ENCODE measurements at places on chromosomes 11 and 22.

DNA sequence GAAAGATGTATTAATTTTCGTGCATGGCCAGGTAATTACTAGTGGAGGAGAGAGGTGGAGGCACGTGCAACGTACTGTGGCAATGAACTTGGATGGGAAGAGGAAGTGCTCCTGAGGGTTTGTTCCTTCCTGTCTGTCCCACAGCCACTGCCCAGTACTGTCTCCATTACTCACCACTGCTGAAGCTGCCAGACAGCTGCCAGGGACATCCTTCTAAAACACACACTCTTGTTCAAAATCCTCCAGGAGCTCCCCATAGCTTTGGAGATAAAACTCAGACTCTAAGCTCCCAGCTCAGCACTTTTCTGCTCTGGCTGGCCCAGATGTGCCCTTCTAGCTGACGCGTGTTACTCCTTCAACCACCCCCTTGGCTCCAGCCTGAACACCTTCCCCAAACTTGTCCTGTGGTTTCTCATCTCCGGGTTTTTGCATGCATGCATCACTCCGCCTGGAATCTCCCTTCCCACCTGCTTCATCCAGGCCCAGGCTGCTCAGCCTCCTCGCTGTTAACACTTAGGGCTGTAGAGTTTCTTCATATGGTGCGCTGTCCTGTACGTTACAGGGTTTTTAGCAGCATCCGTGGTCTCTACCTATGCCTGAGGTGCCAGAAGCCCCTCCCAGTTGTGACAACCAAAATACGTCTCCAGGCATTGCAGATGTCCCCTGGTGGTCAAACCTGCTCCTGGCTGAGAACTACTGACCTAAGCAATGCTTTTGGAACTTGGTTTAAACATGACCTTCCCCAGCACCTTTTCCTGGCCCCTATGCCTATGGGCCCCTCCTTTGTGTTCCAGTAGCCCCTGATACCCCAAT is 69.5 kb downstream of the C11orf91 start:
- no peak for DNase-seq

GRCh38 chr11:76791861-76792260 is 8.7 kb downstream of the TSKU start:
- DNase-seq = no peak

- no peak for DNase-seq
These were observed 28.3 kb downstream of the ACER3 start for GRCh38 chr11:76888989-76889388.

GRCh38 chr11:79857377-79858214 is 416.8 kb upstream of the TENM4 start:
- no peak for DNase-seq

DNA sequence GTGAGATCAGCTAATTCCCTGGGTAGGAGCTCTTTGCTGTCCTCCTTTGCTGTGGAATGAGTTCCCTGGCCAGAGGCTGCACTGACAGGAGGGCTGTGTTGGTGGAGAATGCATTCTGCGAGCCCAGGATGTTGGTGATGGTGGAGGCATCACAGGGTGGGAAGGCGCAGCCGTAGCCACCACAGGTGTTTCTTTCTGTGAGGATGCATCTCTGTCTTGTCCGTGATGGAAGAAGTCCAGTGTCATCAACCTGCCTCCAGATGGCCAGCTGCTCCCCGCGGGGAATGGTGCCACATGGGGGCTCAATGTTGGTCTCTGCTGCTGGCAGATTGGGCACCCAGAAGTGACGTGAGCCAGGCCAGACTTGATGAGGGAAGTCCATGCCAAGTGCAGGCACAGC is 972.1 kb downstream of the TBC1D22A start:
- DNase-seq = no peak

GRCh38 chr11:118223992-118224391 is 819 bp downstream of the JAML start:
- no peak for DNase-seq

GRCh38 chr11:121547574-121547973 is 94.8 kb upstream of the SORL1-AS1 start:
- DNase-seq = no peak

- no peak for DNase-seq
These were observed 13.8 kb upstream of the KAT5 start for GRCh38 chr11:65698205-65698604.

DNA sequence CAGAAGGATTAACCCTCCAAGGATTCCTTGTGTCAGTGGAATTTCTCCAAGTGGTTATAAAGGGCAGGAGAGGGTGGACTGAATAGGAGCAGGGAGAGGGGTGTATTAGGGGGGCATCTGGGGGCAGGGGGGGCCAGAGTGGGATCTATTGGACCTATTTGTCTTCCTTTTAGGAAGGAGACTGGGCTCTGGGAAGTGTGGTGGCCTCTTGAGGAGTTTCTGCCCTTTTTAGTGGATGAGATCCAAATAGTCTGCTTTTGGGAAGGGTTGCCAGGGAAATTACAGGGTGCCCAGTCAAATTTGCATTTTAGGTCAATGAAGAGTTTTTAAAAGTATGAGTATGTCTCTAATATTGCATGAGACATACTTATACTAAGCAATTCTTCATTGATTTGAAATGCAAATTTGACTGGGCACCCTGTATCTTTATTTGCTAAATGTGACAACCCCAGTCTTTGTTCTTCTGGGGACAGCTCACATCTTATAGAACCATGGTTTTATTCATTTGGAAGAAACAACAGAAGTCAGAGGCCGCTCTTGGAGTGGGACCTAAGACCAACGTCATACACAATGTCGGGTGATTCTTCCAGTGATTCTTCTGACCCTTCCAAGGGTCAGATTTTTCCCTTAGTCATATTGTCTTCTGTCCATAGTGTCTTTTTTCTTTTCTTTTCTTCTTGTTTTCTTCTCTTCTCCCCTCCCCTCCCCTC is 429 bp upstream of the SLC22A6 start:
- no peak for DNase-seq

DNA sequence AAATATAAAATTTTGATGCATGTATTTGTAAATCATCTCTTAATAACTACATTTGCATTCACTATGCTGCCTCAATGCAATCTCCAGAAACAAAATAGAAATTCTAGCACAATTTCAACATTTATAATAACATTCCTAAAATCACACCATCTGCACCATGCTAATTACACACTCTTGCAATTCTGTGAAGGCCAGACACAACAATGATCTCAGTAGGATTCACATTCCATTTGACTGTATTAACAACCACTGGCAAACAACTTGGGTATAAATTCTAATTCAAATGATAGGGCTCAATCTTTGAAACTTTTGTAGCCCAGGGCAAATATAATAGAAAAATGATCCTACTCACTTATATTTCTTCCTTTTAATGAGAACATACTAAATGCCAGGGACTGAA is 25.9 kb downstream of the RAB6A start:
- DNase-seq = no peak

DNA sequence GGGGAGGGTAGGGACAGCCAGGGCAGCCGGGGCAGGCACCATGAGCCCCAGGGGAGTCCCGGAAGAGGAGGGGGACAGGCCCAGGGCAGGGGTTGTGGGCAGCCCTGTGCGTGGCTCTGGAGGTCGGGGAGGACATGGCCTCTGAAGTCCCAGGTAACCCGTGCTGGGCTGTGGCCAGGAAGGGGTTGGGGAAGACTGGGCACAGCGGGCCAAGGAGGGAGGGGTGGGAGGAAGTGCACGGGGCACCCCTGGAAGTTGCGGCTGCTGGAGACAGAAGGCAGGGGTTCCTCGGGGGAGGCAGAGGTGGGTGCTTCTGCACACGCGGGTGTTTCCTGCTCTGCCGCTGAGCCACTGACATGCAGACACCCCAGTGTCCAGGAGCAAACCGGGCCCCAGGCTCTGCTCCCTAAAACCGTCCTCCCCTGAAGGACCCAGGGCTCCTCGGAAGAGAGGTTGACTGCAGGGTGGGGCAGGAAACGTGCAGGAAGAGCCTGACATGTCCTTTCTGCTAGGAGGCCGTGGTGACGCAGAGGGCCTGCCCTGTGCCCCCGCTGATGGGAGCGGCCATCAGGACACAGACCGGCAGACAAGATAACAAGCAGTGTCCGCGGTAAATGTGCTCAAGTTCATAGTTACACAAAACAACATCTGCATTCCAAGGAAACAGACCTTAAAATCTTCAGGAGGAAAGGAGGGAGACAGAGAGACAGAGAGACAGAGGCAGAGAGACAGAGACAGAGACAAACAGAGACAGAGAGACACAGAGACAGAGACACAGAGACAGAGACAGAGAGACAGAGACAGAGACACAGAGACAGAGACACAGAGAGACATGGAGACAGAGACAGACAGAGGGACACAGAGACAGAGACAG is 5.7 kb downstream of the TNNI2 start:
- DNase-seq = no peak

DNA sequence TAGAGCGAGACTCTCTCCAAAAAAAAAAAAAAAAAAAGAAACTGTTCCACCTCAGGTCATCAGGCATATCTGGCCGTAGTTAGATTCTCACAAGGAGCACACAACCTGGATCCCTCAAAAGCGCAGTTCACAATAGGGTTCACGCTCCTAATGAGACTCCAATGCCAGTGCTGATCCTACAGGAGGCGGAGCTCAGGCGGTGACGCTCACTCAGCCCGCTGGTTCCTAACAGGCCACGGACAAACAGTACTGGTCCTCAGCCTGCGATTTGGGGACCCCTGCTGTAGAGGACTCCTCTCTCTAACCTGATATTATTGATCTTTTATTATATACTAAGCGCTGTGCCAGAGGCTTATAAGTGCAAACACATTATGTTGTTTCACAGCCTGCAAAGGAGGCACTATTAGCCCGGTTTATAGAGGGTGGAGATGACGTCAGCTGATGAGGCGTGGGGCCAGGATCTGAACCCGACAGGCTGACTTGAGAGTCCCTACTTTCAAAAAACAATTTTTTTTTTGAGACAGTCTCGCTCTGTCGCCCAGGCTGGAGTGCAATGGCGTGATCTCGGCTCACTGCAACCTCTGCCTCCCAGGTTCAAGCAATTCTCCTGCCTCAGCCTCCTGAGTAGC is 4.9 kb upstream of the MAFF start:
- no peak for DNase-seq

GRCh38 chr11:28842716-28843115 is 734.5 kb downstream of the METTL15 start:
- DNase-seq = no peak

GRCh38 chr11:12287374-12288211 is 89.8 kb upstream of the PARVA start:
- DNase-seq = no peak

GRCh38 chr11:134797411-134798089 is 385.5 kb upstream of the B3GAT1 start:
- no peak for DNase-seq

DNA sequence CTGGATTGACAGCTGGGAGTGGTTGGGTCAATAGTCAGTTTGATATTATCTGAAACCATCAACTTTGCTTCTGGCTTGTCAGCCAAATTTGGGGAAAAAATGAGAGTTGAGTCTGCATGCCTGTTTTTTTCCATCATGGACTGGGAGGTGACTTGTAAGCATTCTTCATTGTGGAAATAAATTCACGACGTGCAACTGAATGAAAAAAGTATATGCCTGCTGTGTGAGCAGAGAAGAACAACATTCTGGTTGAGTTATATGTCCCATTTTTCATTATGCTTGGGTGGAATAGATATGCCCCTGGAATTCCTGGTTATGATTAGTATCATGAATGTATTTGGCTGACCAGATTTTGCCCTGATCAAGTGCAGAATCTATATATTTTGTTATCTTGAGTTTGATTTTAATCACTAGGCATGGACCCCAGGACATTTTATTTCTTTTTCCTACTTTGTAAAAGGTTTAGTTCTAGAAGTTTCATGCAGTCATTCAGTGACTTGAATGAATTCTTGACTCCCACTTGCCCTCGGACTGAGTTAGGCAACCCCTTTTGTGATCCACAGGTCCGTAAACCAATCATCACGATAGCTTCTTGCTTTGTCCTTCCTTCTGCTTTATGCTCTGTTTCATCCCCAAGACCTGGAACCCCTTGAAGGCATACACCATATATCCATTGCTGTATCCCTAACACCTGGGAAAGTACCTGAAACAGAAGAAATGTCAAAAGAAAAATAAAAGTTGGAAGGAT is 205.8 kb downstream of the NAV2 start:
- DNase-seq = no peak

- no peak for DNase-seq
These were observed 3.9 kb downstream of the LRRC10B start for GRCh38 chr11:61512435-61512834.

DNA sequence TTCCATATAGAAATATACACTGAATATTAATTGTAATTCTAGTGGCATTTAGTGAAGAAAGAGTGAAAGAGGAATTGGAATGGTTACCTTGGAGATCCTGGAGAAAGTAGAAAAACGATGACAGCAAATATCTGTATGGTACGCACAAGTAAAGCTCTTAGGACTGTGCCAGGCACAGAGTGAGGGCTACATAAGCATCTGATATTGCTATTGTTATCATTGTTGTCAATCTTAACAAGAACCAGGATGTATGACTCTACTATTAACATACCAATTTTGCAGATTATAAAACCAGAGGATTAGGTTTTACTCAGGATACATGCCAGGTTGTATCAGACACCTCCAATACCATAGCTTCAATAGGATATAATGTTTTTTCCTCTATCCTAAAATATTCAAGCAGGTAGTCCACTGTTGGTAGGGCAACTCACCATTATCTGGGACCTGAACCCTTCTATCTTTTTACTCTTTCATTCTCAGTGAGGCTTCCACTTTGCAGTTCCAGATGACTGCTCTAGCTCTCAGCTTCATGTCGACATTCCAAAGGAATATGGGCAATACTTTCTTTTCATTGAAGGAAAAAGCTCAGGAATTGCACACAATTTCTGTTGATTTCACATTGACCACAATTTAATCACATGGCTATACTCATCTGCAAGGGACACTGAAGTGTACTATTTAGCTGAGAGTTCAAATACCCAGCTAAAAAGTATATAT is 73.2 kb downstream of the RAB38 start:
- no peak for DNase-seq

- DNase-seq = no peak
These were observed 63.6 kb downstream of the MTNR1B start for GRCh38 chr11:93033093-93033492.

DNA sequence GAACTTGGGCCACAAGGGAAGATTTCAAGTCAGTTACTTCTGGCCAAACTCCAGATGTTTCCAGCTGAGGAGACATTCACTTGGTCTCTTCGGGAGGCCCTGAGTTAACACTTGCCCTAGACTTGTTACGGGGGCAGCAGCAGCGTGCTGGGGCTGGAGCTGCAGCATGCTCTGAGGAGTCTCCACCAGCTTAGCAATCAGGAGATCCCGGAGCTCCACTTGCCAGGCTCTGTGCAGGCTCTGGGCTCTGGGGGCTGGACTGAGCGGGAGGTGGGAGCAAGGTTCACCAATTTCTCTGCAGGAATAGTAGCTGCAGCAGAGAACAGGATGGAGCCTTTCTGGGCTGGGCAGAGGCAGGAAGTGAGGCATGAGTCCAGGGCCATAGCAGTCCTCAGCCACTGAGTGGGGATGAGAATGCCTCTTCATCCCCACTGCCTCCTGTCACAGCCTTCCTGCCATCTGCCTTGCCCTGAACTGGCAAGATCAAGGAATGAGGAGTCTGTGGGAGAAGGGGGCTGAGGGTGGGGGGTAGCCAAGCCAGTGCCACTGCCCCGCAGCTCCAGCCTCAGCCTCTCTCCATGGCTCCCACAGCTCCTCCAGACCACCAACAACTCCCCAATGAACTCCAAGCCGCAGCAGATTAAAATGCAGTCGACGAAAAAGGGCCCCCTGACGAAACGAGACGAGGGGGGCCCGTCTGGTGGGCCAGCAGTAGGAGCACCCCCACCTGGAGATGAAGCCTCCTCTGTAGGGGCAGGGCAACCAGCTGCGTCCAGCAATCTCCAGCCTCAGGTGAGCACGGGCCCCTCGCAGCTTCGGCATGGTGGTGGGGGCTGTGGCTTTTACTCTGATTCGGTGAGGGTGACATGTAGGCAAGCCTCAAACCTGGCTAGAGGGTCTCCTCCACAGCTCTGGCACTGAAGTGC is 23.4 kb downstream of the GTPBP1 start:
- DNase-seq = no peak

GRCh38 chr11:28146123-28146751 is 38.0 kb downstream of the METTL15 start:
- no peak for DNase-seq
